Stimulated activated CD4-positive, alpha-beta T cell treated with anti-CD3 and anti-CD28 coated beads, Interleukin-4, amount 100 ng/mL, for 4 hours (primary cell): ENCODE measurements at places on chromosomes 2 and 18.

DNA sequence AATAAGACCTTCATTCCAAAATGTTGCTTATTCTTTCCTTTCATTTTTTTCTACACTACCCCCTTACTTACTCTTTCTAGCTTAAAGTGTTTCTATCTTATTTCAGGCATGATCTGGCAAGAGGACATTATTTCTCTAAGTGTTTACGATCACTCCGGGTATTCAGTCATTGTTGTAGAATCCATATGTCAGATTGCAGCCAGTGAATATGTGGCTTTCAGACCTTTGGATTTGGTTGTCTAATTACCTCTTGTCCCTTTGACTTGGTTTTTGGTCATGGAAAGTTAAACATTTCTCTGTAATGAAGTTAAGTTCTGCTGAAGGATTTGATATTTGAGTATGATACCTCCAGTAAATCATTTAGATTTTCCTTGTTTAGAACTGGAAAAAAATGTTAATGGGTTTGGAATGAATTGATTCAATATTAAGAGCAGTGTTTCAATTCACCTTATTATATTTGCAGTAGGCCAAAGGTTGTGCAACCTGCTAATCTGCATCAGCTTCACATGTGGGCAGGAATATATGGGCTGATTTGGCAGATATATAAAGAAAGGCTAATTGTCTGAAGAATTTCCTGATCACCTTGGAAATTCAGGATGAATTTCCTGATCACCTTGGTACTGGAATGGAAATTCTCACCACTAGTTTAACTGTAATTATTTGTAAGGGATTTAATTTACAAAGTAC, 154.9 kb downstream of the PRPF40A start:
- DNase-seq = no peak

DNA sequence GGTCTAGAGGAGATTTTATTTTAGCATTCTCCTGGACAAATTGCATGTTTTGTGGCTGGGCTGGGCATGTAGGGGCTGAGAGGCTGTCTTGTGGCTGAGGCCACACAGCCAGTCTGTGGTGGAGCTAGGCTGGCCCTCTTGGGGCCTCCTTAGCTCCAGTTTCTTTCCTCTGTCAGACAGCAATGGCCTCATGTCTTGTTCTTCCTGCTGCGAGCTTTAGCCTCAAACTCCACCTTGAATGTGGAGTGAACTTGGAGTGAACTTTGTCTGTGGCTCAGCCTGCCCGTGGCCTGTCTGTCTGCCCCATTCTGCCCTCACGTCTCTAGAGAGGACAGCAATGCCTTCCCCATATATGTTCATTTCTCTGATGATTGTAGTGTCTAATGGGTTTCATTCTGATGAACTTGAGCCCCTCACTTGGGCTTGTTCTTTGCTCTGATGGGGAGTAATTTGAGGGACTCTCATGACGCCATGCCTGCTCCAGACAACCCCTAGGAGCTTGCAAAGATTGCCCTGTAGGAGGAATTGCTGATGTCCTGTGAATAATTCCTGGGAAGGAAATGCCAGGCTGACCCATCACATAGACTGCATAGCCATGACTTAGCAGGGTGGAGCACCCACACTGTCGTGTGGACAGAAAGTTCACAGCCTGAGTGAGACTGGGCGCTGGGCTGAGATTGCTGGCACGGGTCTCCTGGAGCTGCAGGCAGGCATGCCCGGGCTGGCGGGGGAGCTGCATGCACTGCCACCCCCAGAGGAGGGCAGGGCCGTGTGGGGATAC, 42.6 kb downstream of the ASAP2 start:
- no peak for DNase-seq

DNA sequence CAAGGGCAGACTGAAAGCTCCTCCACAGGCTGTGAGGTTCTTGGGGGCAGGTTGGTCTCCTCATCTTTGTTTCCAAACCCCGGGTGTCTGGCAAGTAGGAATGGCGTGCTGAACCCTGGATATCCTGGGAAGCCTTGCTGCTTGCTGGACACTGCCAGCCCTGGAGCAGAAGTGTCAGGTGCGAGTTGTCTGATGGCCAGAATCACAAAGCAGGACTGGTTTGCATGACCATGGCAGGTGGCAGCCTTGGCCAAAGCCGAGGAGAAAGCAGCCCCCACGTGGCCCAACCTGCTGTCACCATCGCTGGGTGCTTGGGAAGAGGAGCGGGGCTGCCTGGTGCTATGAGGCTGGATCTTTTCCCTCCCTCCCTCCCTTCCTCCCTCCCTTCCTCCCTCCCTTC, 309.5 kb upstream of the HS6ST1 start:
- DNase-seq = no peak

GRCh38 chr18:24381126-24381525, 16.5 kb downstream of the OSBPL1A start:
- DNase-seq = no peak

DNA sequence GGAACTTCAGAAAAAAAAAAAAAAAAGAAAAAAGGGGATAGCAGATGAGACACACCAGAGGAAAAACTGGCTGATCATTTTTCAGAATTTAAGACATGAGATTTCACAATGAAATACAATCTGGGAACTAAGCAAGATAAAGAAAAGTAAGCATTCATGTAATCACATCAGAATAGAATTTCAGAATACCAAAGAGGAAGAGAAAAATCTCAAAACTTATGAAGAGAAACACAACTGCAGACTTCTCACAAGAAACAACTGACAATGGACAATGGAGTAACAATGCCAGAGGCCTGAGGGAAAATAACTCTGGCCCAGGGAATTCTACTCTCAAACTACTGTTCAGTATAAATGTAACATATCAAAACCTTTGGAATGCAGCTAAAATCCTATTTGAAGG, 13.2 kb upstream of the RRM2 start:
- no peak for DNase-seq

DNA sequence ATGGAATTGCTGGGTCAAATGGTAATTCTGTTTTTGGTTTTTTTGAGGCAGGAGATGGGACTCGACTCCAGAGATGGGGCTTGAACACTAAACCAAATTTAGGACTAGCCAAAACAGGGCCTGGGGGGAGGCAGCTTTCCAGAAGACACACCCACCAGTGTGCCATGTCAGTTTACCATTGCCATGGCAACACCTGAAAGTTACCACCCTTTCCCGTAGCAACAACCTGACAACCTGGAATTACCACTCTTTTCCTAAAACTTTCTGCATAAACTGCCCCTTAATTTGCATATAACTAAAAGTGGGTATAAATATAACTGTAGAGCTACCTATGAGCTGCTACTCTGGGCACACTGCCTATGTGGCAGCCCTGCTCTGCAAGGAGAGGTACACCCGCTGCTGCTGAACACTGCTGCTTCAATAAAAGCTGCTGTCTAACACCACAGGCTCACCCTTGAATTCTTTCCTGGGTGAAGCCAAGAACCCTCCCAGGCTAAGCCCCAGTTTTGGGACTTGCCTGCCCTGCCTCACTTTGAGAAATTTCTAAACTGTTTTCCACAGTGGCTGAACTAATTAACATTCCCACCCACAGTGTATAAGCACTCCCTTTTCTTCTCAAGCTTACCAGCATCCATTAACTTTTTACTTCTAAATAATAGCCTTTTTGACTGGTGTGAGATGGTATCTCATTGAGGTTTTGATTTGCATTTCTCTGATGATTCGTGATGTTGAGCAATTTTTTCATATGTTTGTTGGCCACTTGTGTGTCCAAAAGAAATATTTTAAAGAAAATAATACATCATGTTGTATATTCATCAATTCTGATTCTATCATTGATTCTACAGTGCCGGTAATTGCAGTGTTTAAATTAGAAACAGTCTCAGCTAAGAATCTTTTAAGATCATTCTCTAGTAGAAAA, 10.6 kb downstream of the CDK15 start:
- DNase-seq = no peak

DNA sequence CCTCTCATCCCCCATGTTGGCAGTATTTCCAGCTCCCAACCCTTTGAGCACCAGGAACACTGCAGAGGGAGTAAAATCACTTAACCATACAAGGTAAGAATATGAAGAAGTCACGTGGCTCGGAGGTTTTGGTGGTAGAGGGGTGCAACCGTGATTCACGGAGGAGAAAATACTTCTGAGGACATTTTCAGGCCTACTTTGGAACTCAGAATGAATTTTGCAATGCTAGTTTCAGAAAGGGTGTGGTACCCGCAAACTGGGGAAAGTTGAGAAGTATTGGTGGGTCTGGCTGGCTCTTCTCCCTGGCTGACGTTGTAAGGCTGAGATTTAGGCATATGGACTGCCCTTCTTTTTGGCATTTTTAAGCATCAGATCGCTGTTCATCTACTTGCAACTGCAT, 442 bp downstream of the SERPINB5 start:
- no peak for DNase-seq

DNA sequence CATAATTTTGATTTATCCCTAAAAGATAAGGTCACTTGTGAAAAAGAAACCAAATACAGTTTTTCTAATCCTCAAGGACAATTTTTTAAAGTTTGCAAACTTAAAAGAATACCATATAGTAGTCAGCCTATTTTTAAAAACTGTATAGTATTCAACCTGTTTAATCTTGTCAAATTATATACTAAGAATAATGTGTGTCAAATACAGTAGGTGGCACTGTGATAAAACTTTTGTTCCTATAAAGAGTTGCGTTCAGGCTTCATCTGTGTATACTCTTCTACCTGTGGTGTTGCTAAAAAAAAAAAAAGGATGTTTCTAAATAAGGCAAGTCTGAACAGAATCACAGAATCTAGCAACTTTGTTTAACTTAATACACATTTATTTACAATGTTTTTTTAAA, 68.6 kb downstream of the CCDC138 start:
- DNase-seq = no peak

DNA sequence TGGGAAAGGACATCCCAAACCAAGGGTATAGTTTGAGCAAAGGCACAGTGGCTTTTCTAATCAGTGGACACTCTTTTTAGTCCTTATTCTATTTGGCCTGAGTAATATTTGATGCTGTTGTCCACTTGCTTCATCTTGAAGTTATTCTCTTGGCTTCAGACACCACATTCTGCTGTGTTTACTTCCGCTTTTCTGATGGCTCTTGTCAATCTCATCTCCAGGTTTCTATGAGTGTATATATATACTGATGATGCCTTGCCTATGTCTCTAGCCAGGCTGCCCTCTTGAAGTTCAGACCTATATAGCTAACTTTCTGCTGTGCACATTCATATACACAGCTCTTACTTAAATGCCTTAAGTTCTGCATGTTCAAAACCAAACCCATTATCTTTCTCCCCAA, 83.1 kb downstream of the EFEMP1 start:
- no peak for DNase-seq

DNA sequence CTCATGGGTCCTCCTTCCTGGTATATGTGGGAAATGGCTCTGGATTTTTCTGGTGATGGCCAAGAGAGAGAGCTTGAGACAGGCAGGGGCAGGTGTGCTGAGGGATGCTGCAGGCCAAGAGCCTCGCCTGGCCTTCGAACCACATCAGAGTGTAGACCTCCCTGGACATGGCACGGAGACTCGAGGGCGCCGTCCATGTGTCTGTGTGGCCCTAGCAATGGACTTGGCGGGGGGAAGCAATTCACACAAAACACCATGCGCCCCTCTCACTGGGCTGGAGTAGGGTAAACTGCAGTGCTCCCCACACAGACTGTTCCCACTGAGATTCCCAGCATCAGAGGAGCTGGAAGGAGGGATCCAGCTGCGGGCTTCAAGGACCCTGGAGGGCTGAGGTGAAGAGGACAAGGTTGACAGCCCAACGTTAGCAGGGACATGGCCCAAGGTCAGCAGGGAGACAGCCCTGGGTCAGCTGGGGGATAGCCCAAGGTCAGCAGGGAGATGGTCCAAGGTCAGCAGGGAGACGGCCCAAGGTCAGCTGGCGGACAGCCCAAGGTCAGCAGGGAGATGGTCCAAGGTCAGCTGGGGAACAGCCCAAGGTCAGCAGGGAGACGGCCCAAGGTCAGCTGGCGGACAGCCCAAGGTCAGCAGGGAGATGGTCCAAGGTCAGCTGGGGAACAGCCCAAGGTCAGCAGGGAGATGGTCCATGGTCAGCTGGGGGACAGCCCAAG, 75.4 kb upstream of the HDAC4 start:
- DNase-seq = no peak

DNA sequence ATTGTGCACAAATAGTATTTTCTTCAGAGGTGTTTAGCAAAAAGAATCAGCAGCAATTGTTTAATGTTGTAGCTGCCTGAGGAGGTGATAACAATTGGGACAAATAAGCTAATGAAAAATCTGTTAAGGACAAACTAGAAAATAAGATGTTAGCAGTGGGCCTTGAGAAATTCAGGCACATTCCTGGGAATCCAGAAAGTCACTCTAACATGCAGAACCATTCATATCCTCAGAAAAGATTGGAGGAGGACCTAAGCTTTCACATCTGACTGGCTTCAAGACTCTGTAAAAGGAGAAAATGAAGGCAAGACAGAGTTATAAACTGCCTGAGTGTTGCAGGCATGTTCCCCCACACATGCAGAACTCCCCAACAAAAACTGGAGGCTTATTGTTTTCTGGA, 353.5 kb upstream of the RGPD4 start:
- DNase-seq = no peak

GRCh38 chr2:24819442-24820174, 26.4 kb downstream of the CENPO start:
- no peak for DNase-seq

GRCh38 chr2:19505-19904, 26.8 kb downstream of the FAM110C start:
- no peak for DNase-seq

GRCh38 chr2:185862657-185863398, 124.2 kb downstream of the FSIP2 start:
- DNase-seq = no peak

GRCh38 chr18:70085641-70086040, 119.8 kb downstream of the RTTN start:
- no peak for DNase-seq

DNA sequence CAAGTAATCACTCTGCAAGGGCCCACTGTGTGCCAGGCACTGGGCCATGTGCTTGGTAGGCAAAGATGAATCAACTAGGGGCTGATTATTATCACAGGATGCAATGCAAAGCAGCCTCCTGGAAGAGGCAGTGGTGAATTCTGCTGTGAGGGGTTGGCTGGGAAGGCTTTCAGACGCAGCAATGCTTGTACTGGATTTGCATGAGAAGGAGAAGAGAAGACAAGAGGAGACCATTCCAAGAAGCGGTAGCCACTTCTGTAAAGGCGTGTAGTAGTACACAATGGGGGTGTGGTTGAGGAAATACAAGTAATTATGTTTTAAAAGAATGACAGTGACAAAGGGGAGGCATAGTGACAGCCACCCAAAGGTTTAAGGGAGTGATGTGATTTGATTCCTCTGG, 502.7 kb downstream of the PLCL1 start:
- no peak for DNase-seq

GRCh38 chr2:10889651-10890215, 22.0 kb upstream of the KCNF1 start:
- no peak for DNase-seq

- no peak for DNase-seq
These were observed 24.1 kb upstream of the PLB1 start for GRCh38 chr2:28471701-28472236.

- peak; percentile 39 for DNase-seq
These were observed 662 bp downstream of the ACVR2A start for GRCh38 chr2:147845411-147845971.

- no peak for DNase-seq
These were observed 313.9 kb downstream of the TRIB2 start for GRCh38 chr2:13030606-13031005.
